ENCODE measurements at places on chromosomes 6 and 20.

- no peak for DNase-seq
Observed at GRCh38 chr6:168116438-168116974, 37.5 kb upstream of the FRMD1 start.

DNA sequence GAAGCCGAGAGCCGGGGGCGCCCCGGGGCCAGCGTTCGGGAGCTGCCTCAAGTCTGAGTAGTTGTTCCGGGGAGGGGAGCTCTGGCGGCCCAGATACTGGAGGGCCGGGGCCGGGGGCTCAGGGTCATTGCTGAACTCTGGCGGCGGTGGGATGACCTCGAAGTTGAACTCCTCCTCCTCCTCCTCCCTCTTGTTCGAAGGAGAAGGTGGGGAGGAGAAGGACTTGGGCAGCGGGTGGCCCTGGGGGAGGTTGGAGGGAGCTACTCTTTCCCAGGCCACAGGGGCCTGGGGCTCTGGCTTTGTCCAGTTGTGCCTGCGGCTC lies 37.7 kb downstream of the C6orf132 start:
- DNase-seq, result no peak

DNA sequence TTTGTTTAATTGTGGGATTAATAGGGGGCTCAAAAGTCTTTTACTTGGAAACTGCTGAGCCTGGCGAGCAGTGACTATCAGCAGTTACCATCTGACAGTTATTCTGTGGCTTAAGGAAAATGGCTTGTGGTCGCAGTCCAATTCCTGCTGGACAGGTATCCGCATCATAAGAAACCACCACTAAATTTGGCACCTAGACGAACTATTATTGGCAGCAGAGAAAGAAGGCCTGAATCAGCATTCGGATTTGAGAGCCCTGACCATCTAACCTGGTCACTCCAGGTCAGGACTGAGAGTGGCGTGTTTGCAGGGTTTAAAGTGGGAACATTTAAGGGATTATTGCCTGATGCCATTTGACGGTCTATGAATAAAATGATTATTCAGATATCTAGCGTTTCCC lies 146.4 kb downstream of the RPS12 start:
- DNase-seq, result no peak

- DNase-seq, result no peak
Observed at GRCh38 chr6:35775031-35775430, 1.4 kb upstream of the CLPSL2 start.

GRCh38 chr6:45148278-45148677 lies 179.9 kb upstream of the RUNX2 start:
- DNase-seq, result no peak

DNA sequence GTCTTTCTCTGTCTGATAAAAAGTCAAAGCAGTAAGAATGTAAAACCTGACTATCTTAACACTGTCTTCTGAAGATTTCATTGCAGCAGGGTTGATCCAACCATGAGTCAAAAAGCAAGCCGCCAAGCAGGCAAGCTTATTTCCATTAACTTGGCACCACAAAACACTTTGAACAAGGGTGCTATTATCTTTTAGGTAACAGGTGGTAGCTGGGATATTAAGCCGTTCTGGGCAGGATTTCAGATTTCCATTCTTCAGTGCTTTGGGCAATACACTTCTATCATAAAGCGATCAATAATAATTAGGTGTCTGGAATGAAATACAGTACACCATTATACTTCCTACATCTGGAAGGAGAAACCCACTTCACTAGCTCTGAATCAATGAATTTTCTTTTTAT lies 181.9 kb downstream of the TBC1D7 start:
- DNase-seq, result no peak

GRCh38 chr6:143707697-143708096 lies 29.9 kb downstream of the PHACTR2 start:
- no peak for DNase-seq

DNA sequence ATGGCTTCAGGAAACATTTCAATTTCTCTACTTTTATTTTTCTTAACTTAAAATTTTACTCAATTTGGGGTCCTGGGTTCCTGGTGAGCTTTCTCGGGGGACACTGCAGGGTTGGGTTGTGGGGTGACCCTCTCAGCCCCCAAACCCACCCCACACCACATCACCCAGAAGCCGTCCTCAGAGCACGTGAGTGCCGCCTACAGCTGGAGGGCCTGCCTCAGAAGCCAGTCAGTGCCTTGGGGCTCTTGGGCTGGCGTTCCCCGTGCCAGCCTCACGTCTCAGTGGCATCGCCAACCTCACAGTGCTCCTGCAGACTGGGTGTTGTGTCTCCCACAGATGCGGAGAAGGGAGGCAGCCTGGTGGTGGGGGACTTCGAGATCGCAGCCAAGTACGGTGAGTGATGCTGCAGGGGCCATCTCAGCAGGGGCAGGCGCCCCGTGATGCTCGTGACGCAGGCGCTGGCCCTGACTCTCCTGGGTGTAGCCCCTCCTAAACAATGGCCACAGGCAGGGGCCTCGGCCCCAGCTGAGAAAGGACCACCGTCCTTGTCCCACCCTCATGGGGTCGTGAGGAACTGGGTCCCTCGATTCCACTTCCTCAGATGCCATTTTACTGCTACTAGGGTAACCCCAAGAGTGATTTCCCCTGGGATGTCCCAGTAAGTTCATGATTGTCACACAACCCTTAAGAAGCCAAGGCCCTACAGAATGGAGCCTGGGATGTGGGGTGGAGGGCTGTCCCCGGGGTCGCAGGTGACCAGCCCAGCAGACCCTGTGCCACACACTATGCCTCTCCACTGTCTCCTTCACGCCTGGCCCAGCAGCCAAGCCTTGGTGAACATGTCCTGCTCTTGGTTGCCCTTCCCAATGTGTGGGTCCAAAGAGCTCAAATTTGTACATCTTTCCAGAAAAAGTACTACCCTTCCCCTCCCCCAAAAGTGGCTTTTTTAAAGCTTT lies 23.8 kb upstream of the PYGB start:
- no peak for DNase-seq

DNA sequence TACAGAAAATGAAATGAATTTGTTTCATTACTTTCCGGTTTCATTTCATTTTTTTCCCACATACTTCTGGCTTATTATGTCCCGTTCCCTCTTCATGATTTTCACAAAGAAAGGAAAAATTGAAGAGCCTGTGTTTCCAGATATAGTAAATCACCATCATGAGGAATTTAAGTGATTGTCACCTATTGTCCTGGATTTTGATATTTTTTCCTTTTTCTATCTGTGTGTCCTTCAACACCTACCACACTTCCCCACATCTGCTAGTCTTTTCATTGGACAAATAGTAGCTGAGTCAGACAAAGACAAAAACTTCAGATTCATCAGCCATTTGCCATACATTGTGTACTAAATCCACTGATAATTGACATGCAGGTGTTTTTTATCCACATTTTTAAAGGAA lies 258.2 kb upstream of the HSF2 start:
- no peak for DNase-seq

- DNase-seq, result no peak
Observed at GRCh38 chr20:6855104-6855503, 87.6 kb downstream of the BMP2 start.

DNA sequence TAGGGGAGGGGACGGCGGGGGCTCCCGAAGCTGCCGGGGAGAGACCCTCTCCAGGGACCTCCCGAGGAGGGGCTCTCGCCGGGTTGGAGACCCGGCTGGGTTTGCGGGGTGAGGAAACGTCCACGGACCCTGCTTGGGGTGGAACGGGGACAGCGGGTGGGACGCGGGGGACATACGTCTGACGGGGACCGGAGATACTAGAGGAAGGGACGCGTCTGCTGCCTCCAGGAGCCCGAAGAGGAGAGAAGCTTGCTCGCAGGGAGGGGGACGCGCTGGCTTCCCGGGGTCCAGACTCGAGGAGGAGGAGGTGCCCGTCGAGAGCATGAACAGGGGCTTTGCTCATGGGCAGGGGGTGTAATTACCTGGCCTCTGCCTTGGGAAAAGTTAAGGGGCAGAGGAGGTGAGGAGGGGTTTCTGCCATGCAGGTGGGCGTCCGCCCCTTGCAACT lies 593 bp downstream of the DNMT3B start:
- peak; percentile 27 for DNase-seq

GRCh38 chr20:14959506-14960475 lies 622.4 kb upstream of the FLRT3 start:
- no peak for DNase-seq

- DNase-seq, result no peak
Observed at GRCh38 chr6:167921831-167922230, 75.6 kb upstream of the KIF25 start.

GRCh38 chr6:38281126-38281525 lies 358.6 kb downstream of the BTBD9 start:
- DNase-seq, result no peak

DNA sequence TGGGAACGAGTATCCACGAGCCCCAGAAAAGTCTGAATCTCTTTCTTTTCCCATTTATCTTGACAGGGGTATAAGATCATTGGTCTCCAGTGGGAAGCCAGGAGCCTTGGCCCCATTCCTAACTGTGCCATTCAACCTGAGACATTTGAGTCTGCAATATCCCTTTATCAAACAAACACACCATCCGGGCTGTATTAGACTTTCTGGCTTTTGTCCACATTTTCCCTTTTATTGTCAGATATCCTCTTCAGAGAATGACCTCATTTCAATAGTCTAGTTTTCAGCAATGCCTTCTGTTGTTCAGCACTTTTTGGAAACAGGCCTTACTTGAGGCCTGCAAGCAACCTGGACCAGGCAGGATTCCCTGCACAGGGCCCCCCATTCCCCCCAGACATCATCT lies 15.7 kb downstream of the BPIFA1 start:
- DNase-seq, result no peak

DNA sequence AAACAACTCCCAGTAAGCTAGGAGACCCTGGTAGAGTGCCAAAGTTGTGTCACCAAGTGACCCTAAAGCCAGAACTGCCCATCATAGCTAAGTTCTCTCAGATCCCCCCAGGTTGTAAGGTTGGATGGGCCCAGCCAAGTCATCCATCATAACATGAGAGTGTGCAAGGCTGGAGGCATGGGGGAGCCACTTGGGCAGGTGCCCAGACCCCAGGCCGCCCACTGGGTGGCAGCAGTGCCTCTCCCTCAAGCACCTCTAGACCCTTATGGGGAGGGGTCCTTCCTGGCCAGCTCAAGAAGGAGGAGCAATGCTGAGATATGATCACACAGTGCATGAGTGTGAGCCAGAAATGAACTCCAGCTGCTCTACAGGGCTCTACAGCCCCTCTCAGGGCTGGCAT lies 154.5 kb downstream of the MYLK4 start:
- DNase-seq, result no peak

- no peak for DNase-seq
Observed at GRCh38 chr6:107977283-107977682, 19.3 kb upstream of the SEC63 start.

- peak; percentile 66 for DNase-seq
Observed at GRCh38 chr6:33343953-33344611, 26.5 kb upstream of the ZBTB22 start.

GRCh38 chr6:166465671-166466087 lies 82.9 kb upstream of the MPC1 start:
- DNase-seq, result no peak

GRCh38 chr6:28673787-28674671 lies 148.3 kb downstream of the GPX5 start:
- DNase-seq, result peak; percentile 23

- DNase-seq, result no peak
Observed at GRCh38 chr20:24578567-24579415, 109.4 kb downstream of the SYNDIG1 start.

GRCh38 chr20:25991051-25991755 lies 294.6 kb upstream of the ZNF337 start:
- no peak for DNase-seq

DNA sequence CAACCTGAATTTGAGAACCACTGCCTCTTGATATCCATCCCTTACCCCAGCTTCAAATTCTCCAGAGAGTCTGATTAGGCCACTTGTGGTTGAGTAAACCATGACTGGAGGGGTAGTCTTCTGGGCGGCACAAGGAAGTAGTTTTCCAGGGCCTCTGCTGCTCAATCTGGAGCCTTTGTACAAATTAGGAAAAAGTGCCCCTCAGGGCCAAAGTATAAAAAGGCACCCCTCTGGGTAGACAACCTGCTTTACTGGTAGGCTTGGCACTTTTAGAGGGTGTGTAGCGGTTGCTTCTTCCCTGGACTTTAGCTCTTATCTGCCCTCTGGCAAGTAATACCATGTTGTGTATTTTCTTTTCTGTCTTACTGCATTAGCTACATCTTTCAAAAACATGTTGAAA lies 32.9 kb upstream of the RPL7L1 start:
- DNase-seq, result no peak

DNA sequence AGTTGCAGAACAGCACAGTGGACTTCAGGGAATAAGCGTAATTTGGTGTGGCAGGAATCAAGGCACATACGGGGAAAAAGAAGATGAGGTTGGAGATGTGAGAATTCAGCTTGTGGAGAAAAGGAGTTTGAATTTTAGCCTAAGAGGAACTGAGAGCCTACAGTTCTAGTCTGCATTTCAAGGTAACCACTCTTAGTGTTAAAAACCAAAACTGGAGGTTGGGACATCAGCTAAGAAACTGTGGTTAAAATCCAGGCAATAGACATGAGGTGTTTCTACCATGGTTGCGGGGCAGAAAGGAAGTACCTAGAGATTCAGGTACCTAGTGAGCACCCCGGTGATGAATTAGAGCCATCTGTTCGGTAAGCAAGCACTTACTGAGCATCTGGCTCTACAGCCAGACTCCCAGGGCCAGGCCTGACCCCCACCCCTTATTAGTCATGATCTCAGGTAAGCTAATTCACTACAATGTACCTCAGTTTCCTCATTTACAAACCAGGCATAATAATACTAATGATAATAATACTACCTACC lies 44.4 kb downstream of the FAXC start:
- no peak for DNase-seq

DNA sequence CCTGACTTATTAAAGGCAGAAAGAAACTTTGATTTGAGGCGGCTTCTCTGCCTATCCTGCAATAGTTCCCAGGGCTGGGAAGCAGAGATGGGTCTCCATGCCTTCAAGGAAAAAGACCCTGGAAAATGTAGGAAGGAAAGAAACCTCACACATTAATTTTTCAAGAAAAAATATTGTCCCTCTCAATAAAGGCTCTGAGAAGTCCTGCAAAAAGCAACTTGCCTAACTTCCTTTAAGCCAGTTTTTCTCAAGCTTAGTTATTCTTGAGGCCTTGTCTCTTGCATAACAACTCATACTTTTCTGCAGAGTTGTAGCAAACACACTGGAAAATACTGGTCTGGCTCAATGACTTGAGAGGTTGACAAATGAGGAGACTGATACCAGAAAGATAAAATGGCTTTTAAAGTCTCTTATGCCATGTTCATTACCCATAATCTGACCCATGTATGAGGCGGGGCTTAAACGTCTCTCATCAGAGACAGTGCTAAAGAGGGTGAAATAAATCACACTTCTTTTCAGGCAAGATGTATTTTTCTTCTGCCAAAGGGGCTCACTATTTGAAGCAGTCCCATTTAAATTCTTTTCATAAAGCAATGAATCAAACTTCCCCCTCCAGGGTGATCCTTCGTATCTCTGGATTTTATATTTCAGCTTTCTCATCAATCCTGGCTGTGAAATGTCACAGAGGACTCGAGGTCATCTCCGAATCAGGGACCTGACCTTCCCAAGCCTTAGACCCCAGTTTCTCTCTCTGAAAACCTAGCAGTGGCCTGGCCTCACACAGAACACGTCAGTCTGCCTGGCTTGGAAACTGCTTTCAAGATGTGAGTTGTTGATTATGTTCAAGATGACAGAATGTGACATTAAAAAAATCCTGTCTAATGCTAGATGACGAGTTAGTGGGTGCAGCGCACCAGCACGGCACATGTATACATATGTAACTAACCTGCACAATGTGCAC lies 82.3 kb upstream of the KCNG1 start:
- no peak for DNase-seq
